Pancreas (tissue), 10 donors: ENCODE measurements at places on chromosomes 3 and 15. TPM values are rescaled to one million over a fixed set of nuclear protein-coding genes. Genes with fewer than 3 reads are reported as not detected.
A peak's percentile ranks its signal among the peaks of the same experiment; 100 is the strongest.

DNA sequence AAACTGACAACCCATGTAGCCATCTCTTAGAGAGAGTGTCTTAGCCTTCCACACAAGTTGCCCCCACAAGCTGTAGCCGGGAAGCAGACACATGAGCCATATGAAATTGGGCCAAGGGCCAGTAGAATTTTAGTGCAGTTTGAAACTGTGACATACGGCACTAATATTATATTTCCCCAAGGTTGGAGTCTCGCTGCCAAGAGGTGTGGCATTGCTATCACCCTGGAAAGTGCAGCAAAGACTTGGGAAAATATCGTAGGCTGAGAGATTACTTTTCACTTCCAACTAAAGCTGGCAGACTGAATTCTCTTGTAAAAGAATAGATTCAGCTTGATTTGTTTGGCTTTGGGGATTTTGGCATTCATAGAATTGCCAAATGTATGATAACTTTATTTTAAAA lies 89.2 kb downstream of the ECT2 start:
- no peaks in the 10 kb centered on the region for H3K27me3 ChIP-seq
- H3K27ac ChIP-seq, result no peak overlapping the region
- H3K4me1 ChIP-seq, result no peaks in the 10 kb centered on the region
- H3K4me3 ChIP-seq, result no peak overlapping the region
- no peaks in the 10 kb centered on the region for H3K36me3 ChIP-seq

Gene NR1I2
- total RNA-seq, result 0.28 TPM

Gene OXSM
- 5.2 TPM for total RNA-seq

GRCh38 chr3:26078539-26078938 lies 288.6 kb downstream of the OXSM start:
- H3K4me3 ChIP-seq, result no peak overlapping the region
- H3K4me1 ChIP-seq, result no peaks in the 10 kb centered on the region
- no peaks in the 10 kb centered on the region for H3K27me3 ChIP-seq
- no peak overlapping the region for H3K27ac ChIP-seq

Gene CAPN3
- total RNA-seq, result 4.6 TPM

Gene GPR171
- 0.13 TPM for total RNA-seq

- H3K27ac ChIP-seq, result no peak overlapping the region
- H3K27me3 ChIP-seq, result no peaks in the 10 kb centered on the region
- H3K4me1 ChIP-seq, result no peaks in the 10 kb centered on the region
- no peak for DNase-seq
- no peaks in the 10 kb centered on the region for H3K36me3 ChIP-seq
Observed at GRCh38 chr3:151008699-151009098, 36.2 kb upstream of the CLRN1 start.

DNA sequence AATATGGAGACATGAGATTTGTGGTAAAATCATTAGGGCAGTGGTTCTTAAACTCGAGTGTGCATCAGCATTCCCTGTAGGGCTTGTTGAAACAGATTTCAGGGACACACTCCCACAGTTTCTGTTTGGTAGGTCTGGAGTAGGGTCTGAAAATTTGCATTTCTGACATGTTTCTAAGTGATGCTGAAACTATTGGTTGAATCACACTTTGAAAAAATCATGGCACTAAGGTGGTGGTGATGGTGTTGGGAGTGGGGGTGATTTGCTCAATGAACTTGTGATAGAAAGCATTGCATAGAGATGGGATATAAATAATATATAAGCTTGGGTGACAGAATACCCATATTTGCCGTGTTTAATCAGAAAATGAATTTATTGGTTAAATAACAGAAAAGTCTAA lies 11.3 kb downstream of the MITF start:
- no peak for DNase-seq
- H3K4me1 ChIP-seq, result no peaks in the 10 kb centered on the region
- H3K4me3 ChIP-seq, result no peak overlapping the region
- H3K27ac ChIP-seq, result no peak overlapping the region

DNA sequence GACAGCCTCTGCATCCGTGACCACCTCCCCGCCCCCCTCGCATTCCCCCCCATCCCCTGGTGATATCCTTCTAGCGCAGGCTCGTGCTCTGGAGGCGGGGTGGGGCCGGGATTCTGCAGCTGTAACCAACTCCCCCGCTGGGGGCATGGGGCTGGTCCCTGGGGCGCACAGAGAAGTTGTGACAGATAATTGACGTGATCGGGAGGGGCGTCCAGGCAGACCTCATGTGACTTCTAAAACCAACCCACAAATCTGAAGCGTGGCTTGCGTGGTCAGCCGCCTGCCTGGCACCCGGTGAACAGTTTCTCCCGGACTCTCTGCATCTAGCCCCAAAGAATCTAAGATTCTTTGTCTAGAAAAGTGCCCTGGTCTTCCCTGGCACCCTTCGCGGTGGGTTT lies 100.6 kb upstream of the IGF1R start:
- H3K36me3 ChIP-seq, result no peaks in the 10 kb centered on the region
- H3K4me1 ChIP-seq, result peaks cover 5% of the 10 kb centered on the region
- no peak overlapping the region for H3K27ac ChIP-seq
- H3K27me3 ChIP-seq, result no peaks in the 10 kb centered on the region
- peak overlapping the region; percentile 34 for H3K4me3 ChIP-seq

Gene TNFAIP8L3
- total RNA-seq, result 0.76 TPM

GRCh38 chr3:106349191-106349881 lies 480.5 kb upstream of the CBLB start:
- H3K4me3 ChIP-seq, result no peak overlapping the region
- H3K27me3 ChIP-seq, result no peaks in the 10 kb centered on the region
- no peak overlapping the region for H3K27ac ChIP-seq
- H3K4me1 ChIP-seq, result no peaks in the 10 kb centered on the region

DNA sequence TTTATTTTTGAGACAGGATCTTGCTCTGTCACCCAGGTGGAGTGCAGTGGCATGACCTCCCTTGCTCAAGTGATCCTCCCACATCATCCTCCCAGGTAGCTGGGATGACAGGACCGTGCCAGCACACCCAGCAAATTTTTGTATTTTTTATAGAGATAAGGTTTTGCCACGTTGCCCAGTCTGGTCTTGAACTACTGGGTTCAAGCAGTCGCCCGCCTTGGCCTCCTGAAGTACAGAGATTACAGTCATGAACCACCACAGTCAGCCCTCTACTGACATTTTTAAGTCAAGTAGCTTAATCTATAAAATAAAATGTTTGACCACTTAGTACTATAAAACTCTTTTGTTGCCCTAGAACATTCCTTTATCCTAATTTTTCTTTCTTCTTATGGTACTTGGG lies 198.8 kb downstream of the FNDC3B start:
- no peaks in the 10 kb centered on the region for H3K27me3 ChIP-seq
- H3K4me1 ChIP-seq, result no peaks in the 10 kb centered on the region
- no peak for DNase-seq

DNA sequence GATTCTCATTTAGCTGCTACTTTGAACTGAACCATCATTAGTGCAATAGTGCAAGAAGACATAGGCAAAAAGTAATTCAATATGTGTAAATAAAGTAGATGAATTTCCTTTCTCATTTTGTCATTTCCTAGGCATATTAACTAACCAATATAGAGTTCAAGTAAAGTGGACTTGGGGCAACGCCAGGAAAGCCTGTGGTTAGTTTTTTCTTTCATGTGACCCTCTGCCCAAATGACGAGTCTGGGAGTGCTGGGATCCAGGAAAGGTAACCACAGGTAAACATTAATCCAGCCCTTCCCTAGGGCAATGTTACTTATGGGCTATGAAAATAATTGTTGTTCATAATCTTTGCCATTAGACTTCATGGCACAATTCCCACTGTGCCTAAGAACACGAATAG lies 181.0 kb downstream of the VPS13C start:
- DNase-seq, result no peak
- H3K4me1 ChIP-seq, result peaks cover 4% of the 10 kb centered on the region
- no peaks in the 10 kb centered on the region for H3K36me3 ChIP-seq
- no peak overlapping the region for H3K4me3 ChIP-seq
- no peak overlapping the region for H3K27ac ChIP-seq

GRCh38 chr3:55721716-55722484 lies 234.8 kb upstream of the WNT5A start:
- H3K4me1 ChIP-seq, result no peaks in the 10 kb centered on the region
- no peak overlapping the region for H3K4me3 ChIP-seq
- no peak for DNase-seq

DNA sequence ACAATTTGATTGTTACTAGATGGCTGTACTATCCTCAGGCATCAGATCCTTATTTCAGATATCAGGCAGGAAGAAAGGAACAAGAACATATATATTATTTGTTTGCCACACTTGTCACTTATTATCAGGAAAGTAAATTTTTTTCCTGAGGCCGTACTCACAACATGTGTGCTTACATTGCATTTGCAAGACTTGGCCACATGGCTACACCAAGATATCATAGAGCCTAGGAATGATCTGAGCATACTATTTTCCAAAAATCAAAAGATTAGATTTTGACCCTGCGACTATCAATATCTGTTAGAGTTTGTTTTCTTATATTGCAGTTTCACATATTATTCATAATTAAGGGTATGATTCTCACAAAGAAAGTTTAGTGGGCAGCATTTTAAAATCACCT lies 426.2 kb upstream of the BCHE start:
- H3K27me3 ChIP-seq, result no peaks in the 10 kb centered on the region
- no peak for DNase-seq

DNA sequence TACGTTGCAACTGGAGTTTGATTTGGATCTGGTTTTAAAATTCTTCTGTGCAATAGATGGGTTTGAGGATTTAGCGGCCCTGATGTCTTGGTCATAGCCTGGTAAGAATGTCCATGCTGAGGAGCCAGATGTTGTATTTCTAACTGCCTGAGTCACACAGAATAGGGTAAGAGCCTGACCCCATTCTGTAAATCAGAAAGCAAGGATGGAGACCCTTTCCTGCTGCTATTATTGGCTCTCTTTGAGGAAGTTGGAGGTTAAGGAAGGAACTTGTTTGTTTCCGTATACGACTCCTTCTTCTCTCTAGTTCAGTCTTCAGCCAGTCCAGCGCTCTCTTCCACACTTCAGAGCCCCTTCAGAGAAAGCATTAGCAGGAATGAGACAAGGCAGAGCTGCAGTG lies 65.1 kb downstream of the HCN4 start:
- no peaks in the 10 kb centered on the region for H3K4me1 ChIP-seq
- H3K36me3 ChIP-seq, result peaks cover 8% of the 10 kb centered on the region
- H3K4me3 ChIP-seq, result no peak overlapping the region
- H3K27ac ChIP-seq, result no peak overlapping the region
- DNase-seq, result no peak

- H3K4me3 ChIP-seq, result no peak overlapping the region
- no peaks in the 10 kb centered on the region for H3K4me1 ChIP-seq
- no peaks in the 10 kb centered on the region for H3K27me3 ChIP-seq
- no peaks in the 10 kb centered on the region for H3K36me3 ChIP-seq
- DNase-seq, result no peak
Observed at GRCh38 chr3:61980041-61980440, 393.3 kb downstream of the FEZF2 start.

GRCh38 chr3:118802325-118803095 lies 232.1 kb downstream of the IGSF11 start:
- H3K4me1 ChIP-seq, result no peaks in the 10 kb centered on the region
- H3K27ac ChIP-seq, result no peak overlapping the region

GRCh38 chr3:81003008-81003645 lies 758.3 kb downstream of the GBE1 start:
- no peaks in the 10 kb centered on the region for H3K36me3 ChIP-seq
- no peak overlapping the region for H3K27ac ChIP-seq
- H3K27me3 ChIP-seq, result no peaks in the 10 kb centered on the region

- no peak overlapping the region for H3K27ac ChIP-seq
- no peak for DNase-seq
- no peaks in the 10 kb centered on the region for H3K27me3 ChIP-seq
- no peaks in the 10 kb centered on the region for H3K4me1 ChIP-seq
- H3K4me3 ChIP-seq, result no peak overlapping the region
Observed at GRCh38 chr15:56815247-56815646, 81.9 kb upstream of the ZNF280D start.

Gene SPINT1
- 77.9 TPM for total RNA-seq

DNA sequence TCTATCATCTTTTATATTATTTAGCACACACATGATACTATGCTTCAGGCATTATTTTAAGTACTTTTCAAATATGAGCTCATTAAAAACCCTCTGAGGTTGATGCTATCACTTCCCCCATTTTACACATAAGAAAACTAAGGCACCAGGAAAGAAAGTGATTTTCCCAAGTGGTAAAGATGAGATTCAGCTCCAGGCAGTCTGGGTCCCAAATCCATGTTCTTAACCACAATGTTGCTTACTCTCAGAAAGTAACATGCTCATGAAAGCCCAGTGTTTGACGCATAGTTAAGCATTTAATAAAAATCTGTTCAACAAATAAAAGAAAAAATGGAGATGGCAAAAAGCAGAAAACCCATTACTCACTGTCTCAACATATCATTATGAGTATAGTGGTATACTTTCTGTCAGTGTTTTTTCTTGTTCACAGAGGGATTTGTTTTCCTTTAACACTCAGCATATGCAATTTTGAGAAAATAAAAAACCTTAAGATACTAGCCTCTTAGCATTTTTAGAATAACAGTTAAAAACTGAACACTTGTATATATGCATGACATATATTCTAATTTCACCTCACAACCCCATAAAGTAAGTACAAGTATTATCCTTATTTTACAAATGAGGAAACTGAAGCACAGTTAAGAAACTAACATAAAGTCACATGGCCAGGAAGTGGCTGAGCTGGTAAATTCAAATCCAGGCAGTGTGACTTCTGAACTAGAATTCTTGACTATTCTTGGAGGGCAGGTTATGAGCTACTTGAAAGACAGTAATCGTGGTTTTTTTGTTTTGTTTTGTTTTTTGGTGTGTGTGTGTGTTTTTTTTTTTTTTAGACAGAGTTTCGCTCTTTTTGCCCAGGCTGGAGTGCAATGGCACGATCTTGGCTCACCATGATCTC lies 10.4 kb downstream of the PEAK1 start:
- H3K4me1 ChIP-seq, result peaks cover 8% of the 10 kb centered on the region
- no peak for DNase-seq
- H3K27me3 ChIP-seq, result no peaks in the 10 kb centered on the region
- no peaks in the 10 kb centered on the region for H3K36me3 ChIP-seq
- no peak overlapping the region for H3K4me3 ChIP-seq
- no peak overlapping the region for H3K27ac ChIP-seq
